Fibroblast of lung (primary cell): ENCODE measurements at places on chromosomes 6 and 20. TPM values are rescaled to one million over a fixed set of nuclear protein-coding genes. Genes with fewer than 3 reads are reported as not detected.

Gene ANKRD66
- not detected in 2 replicates for total RNA-seq

Gene RIMS4
- total RNA-seq: under 0.01 TPM in 2 replicates

Gene RFX6
- not detected in 2 replicates for total RNA-seq

Gene TSHZ2
- 2.6 and 5.4 TPM in 2 replicates for total RNA-seq
